ENCODE measurements at places on chromosomes 11 and 22.

GRCh38 chr11:87368151-87368550 is 330.4 kb downstream of the TMEM135 start:
- DNase-seq = no peak

DNA sequence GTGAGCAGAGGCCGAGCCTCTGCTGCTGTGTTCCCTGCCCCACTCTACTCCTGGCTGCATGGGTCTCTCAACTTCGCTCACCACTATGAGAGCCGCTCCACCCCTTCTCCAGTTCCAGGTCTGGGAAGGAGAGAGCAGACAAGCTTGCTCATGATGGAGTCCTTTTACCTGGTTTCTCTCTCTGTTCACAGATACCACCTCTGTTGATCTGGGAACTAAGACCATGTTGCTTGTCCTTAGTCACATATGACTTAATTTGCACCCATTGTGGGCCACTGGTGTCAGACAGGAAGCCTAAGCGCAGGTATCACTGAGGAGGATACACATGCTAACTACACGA is 26.8 kb downstream of the MCM5 start:
- DNase-seq = no peak

- DNase-seq = no peak
These were observed 549 bp upstream of the TCN1 start for GRCh38 chr11:59866836-59867235.

DNA sequence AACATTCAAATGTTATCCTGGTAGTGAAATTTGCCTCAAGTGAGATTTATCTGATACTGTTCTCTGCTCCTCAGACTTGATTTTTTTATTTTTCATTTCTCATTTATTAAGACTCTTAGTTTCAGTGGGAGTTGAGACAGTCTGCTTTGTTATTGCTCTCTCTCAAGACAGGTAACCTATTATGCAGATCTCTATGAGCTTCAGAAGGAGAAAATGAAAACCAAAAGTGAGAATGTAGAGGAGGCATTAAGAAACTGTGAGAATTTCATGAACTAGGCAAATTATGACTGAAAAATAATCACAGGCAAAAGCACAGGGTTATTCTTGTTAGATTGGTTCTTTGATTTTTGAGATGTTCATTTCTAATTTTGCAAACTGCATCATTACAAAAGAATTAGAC is 290.0 kb upstream of the CHORDC1 start:
- no peak for DNase-seq

DNA sequence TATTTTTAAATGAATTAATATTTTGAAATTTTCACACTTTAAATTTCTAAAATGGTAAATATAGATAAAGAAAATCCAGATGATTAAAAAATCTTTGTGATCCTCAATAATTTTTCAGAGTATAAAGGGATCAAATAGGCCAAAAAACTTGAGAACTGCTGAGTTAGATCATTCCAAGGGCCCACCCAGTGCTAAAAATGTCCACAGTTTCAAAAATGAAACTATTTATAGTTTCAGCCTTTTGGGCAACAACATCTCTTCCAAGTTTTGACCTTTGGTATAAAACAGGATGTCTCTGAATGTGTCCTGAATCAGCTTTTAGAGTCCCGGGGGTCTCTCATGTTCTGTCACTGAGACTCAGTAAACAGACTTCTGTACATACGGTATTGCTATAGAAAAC is 20.9 kb upstream of the BAIAP2L2 start:
- DNase-seq = no peak

DNA sequence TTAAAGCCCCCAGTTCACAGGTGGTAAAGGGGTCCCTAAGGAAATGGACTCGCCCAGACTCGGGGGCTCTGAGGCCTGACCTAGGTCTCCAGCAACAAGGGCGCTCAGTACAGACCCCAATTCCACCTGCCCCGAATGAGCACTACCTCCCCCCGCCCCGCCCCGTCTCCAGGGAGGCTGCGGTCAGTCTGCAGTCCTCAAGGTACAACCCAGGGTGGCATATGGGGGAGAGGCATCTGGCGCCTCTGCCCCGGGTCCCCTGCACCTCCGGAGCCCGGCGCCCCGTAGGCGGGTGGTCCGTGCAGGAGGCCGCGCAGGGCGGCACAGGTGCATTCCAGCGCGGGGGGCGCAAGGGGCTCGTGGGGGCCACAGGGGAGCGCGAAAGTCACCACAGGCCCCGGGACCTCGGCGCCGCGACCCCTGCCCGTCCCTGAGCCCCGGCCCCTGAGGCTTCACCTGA is 361 bp downstream of the CTSD start:
- DNase-seq = no peak

DNA sequence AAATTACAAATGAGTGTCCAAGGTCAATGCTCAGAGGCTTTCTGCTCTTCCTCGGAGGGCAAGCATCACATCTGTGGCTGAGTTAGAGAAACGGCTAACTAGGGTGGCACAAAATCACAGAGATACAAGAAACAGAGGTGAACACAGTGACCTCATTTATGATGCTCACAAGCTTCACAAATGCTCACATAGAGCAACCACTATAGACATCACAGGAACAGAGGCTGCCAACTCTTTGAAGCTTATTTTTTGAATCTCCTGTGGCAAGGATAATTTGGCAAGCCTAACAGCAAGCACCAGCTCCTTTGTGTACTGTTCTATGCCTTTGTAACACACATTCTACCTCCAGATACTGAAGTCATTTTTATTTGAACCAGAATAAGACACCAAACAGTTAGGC is 416.5 kb upstream of the DDI1 start:
- no peak for DNase-seq

GRCh38 chr11:75853971-75854370 is 39.0 kb downstream of the UVRAG start:
- no peak for DNase-seq

GRCh38 chr22:23218867-23219251 is 38.5 kb downstream of the BCR start:
- DNase-seq = no peak

DNA sequence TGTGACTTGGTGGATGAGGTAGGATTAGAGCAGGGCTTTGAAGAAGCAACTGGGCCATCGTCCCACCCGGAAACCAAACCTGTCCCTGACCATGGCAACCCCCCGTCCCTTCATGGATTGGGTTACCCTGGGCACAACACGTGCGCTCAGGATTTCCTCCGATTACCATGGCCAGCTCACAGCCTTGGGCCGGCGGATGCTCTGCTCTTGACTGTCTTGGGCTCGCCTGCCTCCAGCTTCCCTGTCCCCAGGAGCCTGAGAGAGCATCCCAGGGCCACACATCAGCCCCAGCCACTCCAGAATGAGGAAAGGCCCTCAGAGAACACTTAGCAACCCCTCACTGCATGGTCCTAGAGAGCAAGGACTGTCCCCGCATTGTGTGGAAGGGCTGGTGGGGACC is 22.8 kb downstream of the MYO7A start:
- no peak for DNase-seq

DNA sequence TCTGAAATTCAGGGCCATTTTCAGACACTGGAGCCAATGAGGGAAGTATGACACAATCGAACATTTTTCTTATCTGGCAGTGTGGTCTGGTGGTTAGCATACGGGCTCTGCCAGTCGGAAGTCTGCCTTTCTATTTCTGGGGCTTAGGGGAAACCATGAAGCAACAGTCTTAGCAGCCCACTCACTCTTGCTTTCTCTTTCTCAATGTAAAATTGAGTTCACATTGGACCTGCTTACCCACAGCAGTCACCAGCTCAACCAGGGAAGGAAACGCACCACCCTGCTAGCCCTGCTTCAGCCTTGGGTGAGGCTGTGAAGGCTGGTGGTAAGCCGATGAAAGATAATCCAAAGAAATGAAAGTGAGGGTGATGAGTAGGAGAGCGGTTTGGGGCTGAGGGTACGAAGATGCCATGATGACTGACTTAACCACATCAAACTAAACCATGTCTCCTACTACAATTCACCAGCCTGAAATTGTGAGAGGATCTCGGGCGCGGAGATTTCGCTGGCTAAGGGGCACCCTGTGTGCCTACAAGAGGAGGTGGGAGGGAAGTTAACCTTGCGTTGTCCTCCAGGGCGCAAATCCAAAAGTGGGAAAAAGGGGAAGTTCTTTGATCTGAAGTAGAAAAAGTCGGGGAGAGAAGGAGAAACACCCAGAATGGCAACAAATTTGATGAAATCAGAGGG is 2.0 kb upstream of the LMO2 start:
- DNase-seq = no peak

GRCh38 chr11:100808904-100809491 is 121.9 kb downstream of the ARHGAP42 start:
- peak; percentile 45 for DNase-seq

- no peak for DNase-seq
These were observed 44.2 kb upstream of the POU2AF1 start for GRCh38 chr11:111423250-111423615.

DNA sequence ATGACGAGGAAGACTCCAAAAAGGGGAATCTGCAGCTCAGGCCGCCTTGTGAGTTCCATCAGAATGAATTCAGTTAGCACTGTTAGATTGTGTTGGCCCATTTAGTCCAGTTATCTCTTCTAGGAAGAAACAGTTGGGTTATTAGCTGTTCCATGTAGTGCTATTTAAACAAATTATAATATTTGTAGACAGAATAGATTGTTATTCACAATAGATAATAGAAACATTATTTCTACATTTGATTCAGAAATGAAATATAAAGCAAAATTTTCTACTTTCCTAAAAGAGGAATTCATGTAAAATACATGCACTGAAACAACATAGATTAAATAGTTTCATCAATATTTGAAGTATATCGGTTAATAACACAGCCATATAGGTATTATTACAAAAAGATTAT is at the start of gene OR8K5:
Gene OR8K5 (minus strand): TSS at position 101 of the 400 bp plus-strand sequence. CDS start 0 bp downstream, at position 101.
- DNase-seq = no peak

GRCh38 chr11:65430406-65431217 is 8.0 kb downstream of the NEAT1 start:
- DNase-seq = no peak

- no peak for DNase-seq
These were observed 6.3 kb downstream of the SLC7A4 start for GRCh38 chr22:21025763-21026755.

GRCh38 chr11:93350835-93351234 is 20.3 kb downstream of the DEUP1 start:
- no peak for DNase-seq

GRCh38 chr11:61575886-61576861 is 4.7 kb downstream of the SYT7 start:
- no peak for DNase-seq

All from COLO829 (cell line).